ENCODE measurements at places on chromosomes 3 and 15. TPM values are rescaled to one million over a fixed set of nuclear protein-coding genes. Genes with fewer than 3 reads are reported as not detected.

DNA sequence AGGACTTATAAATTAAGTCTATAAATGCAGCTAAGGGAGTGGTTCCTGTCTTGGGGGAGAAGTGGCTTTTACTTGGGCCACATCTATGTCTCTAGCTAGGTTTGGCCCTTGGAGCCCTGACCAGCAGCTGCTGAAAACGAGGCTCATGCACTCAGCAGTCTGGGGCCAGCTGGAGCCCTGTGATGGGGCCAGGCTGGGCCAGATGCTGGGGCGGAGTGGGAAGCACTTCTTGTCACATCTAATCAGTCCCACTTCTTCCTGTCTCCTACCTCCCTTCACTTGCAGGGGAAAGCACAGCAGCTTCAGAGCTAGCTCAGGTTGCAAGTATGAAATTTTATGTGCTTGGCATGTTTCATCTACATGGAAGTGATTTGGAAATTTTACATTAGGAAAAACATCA is 209.9 kb upstream of the ROPN1 start:
- no peaks in the 10 kb centered on the region for H3K36me3 ChIP-seq
- H3K27ac ChIP-seq: no peak overlapping the region
- peaks cover 21% of the 10 kb centered on the region for H3K27me3 ChIP-seq
- H3K4me3 ChIP-seq: no peak overlapping the region
- no peaks in the 10 kb centered on the region for H3K4me1 ChIP-seq

GRCh38 chr15:80920271-80920699 is 69.3 kb downstream of the MESD start:
- peaks cover 36% of the 10 kb centered on the region for H3K4me1 ChIP-seq
- H3K27ac ChIP-seq: peak overlapping the region; percentile 45
- H3K4me3 ChIP-seq: peak overlapping the region; percentile 81
- H3K27me3 ChIP-seq: no peaks in the 10 kb centered on the region
- H3K36me3 ChIP-seq: no peaks in the 10 kb centered on the region

The IL17RB gene
- total RNA-seq: 1.2 TPM

GRCh38 chr15:90343302-90343790 is 8.7 kb upstream of the ZNF774 start:
- DNase-seq: no peak
- H3K4me3 ChIP-seq: no peak overlapping the region
- H3K4me1 ChIP-seq: peaks cover 4% of the 10 kb centered on the region
- H3K27ac ChIP-seq: no peak overlapping the region
- no peaks in the 10 kb centered on the region for H3K27me3 ChIP-seq

The NAALADL2 gene
- total RNA-seq: not detected

GRCh38 chr3:109028753-109029152 is 75.1 kb upstream of the GUCA1C start:
- no peak overlapping the region for H3K4me3 ChIP-seq
- no peaks in the 10 kb centered on the region for H3K27me3 ChIP-seq
- no peak for DNase-seq
- no peak overlapping the region for H3K27ac ChIP-seq
- H3K36me3 ChIP-seq: no peaks in the 10 kb centered on the region

DNA sequence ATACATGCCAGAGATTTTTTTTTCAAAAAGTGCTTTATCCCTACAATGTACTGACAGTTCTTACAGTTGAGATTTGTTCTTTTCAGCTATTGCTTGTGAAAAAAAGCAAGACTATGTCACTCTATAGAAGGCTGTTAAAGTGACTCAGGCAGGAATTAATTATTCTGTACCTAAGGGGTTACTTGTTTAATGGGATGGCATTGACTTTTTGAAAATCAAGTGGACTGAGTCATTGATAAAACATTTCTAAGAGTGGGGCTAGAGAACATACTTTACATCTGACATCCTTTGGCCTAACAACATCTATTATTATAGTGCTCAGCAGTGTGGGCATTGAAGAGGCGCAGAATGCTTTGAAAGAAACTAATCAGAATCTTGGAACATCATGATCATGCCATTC is 34.3 kb downstream of the INTS14 start:
- no peaks in the 10 kb centered on the region for H3K27me3 ChIP-seq
- peaks cover 21% of the 10 kb centered on the region for H3K36me3 ChIP-seq
- no peaks in the 10 kb centered on the region for H3K4me1 ChIP-seq
- DNase-seq: no peak

GRCh38 chr15:51647128-51647562 is 24.6 kb upstream of the DMXL2 start:
- no peak overlapping the region for H3K4me3 ChIP-seq
- H3K4me1 ChIP-seq: no peaks in the 10 kb centered on the region
- H3K36me3 ChIP-seq: no peaks in the 10 kb centered on the region
- no peak for DNase-seq

The CCR9 gene
- not detected for total RNA-seq

The ITGB5 gene
- not detected for total RNA-seq

The SEMA3G gene
- not detected for total RNA-seq

- no peak overlapping the region for H3K27ac ChIP-seq
- H3K4me1 ChIP-seq: no peaks in the 10 kb centered on the region
- DNase-seq: no peak
- H3K4me3 ChIP-seq: no peak overlapping the region
These were observed 23.9 kb upstream of the CTXND1 start for GRCh38 chr15:80275961-80276360.

DNA sequence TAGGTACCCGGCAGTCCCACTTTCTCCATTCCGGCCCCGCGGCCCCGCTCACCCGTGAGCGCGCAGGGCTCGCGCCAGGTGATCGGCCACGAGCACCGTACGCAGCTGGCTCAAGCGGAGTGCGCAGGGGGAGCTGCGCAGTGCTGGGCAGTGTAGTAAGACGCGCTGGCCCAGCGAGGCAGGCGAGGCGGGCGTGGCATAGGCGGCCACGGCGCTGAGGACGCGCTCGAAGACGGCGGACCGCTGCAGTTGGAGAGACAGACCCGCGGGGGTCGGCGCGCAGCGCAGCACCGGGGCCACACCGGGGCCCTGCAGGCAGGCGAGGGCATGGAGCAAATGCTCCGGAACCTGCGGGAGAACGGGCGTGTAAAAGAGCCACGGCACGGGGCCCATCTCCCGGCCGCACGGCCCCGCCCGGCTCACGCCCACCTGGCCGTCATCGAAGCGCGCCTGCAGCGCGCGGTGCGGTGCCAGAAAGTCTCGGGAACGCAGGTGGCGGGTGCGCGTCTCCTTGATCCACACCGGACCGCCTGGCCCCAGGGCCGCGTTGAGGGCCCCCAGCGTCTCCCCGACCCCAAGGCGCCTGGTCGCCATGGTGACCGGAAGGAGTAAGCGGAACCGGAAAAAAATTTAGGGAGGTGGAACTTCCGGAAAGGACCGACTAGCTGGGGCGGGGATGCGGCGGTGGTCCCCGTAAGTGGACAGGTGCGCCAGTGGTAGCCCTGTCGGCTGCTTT is at the start of gene DALRD3:
TSS of gene DALRD3 (minus strand) at position 610 of the 736 bp plus-strand sequence. CDS start at position 594, 16 bp downstream.
- peak within 1 kb of the TSS; percentile 93 for H3K4me3 ChIP-seq
- H3K4me1 ChIP-seq: peaks cover 19% of the 10 kb centered on the region
- DNase-seq: peak; percentile 75
- H3K36me3 ChIP-seq: no peaks in the 10 kb centered on the region
- peak within 1 kb of the TSS; percentile 86 for H3K27ac ChIP-seq

DNA sequence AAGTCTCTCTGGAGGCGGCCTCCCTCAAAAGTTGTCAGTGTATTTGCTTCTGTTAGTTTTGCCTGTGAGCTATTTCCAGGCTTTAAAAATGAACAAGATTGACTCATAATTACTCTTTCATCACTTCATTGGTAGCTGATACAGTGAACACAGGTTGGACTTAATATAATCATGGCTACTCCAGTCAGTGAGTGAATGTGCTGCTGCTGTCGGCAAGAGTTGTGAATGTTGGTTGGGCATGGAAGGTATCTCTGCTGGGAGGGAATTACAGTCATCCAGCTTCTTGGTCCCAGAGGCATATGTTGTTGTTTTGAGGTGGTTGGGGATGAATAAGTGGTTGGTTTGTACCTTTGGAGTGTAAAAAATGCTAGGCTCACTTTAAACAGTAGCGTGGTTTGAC is 11.5 kb downstream of the TCF12 start:
- DNase-seq: no peak
- H3K27ac ChIP-seq: no peak overlapping the region
- H3K27me3 ChIP-seq: no peaks in the 10 kb centered on the region

DNA sequence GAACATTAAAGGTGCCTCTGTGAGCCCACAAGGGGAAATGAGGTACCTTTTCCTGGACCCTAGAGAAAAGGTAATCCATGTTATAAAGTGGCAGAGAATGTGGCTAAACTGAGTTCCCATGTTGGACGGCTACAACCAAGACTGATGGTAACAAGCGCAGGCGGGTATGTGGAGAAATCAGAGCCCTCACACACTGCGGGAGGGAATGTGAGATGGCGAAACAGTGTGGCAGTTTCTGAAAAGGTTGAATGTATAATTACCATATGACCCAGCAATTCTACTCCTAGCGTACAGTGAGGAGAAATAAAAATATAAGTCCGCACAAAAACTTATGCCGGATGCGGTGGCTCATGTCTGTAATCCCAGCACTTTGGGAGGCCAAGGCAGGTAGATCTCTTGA is 24.1 kb upstream of the SHISA5 start:
- no peaks in the 10 kb centered on the region for H3K27me3 ChIP-seq
- H3K4me1 ChIP-seq: no peaks in the 10 kb centered on the region
- no peak for DNase-seq
- H3K4me3 ChIP-seq: no peak overlapping the region
- H3K27ac ChIP-seq: no peak overlapping the region
- no peaks in the 10 kb centered on the region for H3K36me3 ChIP-seq

DNA sequence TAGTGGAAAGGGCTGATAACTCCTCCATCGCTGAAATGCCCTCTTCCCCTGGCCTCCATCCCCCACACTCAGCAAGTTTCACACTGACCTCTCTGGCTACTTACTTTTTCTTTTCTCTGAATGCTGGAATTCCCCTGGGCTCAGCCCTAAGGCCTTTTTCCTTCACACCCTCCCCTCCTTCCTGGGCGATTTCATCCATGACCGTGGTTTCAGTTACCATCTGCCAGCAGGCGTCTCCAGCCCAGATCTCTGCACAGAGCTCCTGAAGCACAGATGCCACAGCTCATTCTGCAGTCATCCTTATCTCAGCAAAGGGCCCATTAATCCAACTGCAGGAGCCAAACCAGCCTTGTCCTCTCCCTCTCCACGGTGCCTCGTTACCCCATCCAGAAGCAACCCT is 114.0 kb downstream of the RFTN1 start:
- peaks cover 44% of the 10 kb centered on the region for H3K4me1 ChIP-seq
- H3K4me3 ChIP-seq: peak overlapping the region; percentile 53
- H3K27me3 ChIP-seq: no peaks in the 10 kb centered on the region

The TRH gene
- total RNA-seq: not detected

The PLSCR2 gene
- not detected for total RNA-seq

GRCh38 chr3:143358155-143358792 is 238.7 kb downstream of the CHST2 start:
- no peak for DNase-seq
- no peak overlapping the region for H3K27ac ChIP-seq
- no peaks in the 10 kb centered on the region for H3K27me3 ChIP-seq

The OXNAD1 gene
- 31.4 TPM for total RNA-seq

- no peak overlapping the region for H3K27ac ChIP-seq
- DNase-seq: no peak
- no peaks in the 10 kb centered on the region for H3K36me3 ChIP-seq
These were observed 60.6 kb downstream of the CD200R1L start for GRCh38 chr3:112786002-112786590.

The MME gene
- total RNA-seq: not detected

DNA sequence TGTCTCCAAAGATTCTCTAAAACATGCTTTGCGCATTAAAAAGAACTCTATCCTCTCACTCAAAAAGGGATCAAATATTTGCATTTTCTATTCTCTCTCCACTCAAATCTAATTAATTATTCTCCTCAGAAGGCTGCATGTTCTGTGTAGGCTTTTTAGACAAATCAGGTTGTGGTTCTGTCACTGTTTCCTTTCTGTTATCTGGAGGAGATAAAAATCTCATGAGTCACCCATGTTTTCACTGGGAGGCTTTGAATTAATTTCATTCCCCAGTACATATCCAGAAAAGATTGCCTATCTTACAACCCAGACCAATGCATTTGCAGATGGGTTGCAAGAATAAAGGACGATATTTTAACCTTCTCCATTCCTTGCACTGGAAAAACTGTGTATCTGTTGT is 446.5 kb downstream of the GRM7 start:
- DNase-seq: no peak
- H3K27ac ChIP-seq: peak overlapping the region; percentile 47
- no peaks in the 10 kb centered on the region for H3K36me3 ChIP-seq
- H3K4me1 ChIP-seq: peaks cover 28% of the 10 kb centered on the region
- H3K27me3 ChIP-seq: no peaks in the 10 kb centered on the region

Measured in natural killer cell treated with Interleukin-12 subunit alpha and Interleukin-12 subunit beta and Interleukin-15 and Interleukin-18, amount 100 ng/mL, for 72 hours (primary cell).